GM19239 (cell line): ENCODE measurements at places on chromosomes 12 and 14.

- no peak for DNase-seq
These were observed 86.0 kb upstream of the HIF1A start for GRCh38 chr14:61609191-61609843.

- DNase-seq = no peak
These were observed 278.3 kb downstream of the SEC23A start for GRCh38 chr14:38824706-38825105.

DNA sequence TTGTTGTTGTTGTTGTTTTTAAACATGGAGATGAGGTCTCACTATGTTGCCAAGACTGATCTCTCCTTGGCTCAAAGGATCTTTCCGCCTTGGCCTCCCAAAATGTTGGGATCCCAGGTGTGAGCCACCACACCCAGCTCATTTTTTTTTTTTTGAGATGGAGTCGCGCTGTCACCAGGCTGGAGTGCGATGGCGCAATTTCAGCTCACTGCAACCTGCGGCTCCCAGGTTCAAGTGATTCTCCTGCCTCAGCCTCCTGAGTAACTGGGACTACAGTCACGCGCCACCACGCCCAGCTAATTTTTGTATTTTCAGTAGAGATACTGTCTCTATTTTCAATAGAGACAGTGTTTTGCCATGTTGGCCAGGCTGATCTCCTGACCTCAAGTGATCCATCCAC, 4.9 kb upstream of the CLIP1 start:
- no peak for DNase-seq

GRCh38 chr12:63420206-63420644, 248.1 kb downstream of the DPY19L2 start:
- DNase-seq = peak; percentile 24

DNA sequence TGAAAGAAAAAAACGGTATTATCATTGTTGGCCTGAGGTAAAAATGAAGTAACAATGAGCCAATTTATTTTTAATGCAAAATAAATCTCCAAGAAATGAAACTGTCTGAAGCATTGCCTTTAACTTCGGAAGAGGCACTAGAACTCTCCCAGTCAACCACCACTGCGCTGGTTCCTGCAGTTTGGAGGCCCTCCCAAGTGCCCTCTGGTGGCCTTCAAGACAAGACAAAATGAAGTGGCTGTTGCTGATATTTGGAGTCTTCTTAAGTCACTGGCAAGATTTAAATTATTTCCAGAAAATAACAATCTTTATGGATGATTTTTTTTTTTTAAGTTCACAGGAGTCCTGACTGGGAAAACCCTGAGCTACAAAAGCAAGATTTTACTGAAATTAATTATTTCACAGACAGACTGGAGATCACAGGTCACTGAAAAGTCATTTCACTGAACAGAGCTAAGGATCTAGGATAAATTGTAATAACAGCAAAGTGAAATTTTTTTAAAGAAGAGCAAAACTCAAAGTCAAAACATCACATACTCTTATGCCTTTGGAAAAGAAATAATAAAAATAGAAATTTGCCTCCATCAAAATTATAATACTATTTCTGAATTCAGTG, 58.2 kb downstream of the DICER1 start:
- DNase-seq = no peak

- no peak for DNase-seq
These were observed 50.5 kb downstream of the IRF2BPL start for GRCh38 chr14:76977793-76978720.

GRCh38 chr14:96559571-96559970, 57.4 kb downstream of the PAPOLA start:
- DNase-seq = no peak

- no peak for DNase-seq
These were observed 28.9 kb upstream of the TMEM179 start for GRCh38 chr14:104633276-104634137.

DNA sequence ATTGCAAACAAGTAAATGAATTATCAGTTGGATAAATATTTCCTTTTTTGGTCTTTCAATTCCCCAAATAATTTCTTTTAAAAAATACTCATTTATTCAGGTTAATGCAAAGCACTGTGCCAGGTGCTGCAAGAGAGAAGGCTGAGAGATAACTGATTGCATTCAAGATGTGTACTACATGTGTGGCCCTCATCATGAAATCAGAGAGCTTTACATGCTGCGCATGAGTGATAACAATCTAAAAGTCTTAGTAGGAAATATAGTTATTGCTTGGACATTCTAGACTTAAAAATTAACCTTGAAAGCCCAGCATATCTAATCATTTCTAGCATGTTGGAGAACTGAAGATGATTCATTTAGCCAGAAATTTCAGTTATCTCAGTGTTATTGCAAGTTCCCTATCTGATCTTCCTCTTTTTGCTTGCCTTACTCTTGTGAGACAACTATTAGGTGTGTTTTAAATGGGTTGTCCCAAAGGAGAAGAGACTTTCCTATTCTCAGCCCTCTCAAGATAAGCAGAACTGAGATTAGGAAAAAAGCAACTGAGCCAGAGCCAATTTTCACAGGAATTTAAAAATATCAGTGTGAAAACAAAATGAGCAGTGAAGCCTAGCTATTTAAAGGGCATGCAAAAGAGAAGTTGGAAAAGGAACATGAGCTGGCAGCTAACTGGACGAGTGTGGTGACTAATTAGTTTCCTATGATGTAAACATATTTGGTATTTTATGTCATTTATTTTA, 60.9 kb downstream of the PLEKHA5 start:
- DNase-seq = no peak

- no peak for DNase-seq
These were observed 15.9 kb upstream of the AMIGO2 start for GRCh38 chr12:47095446-47096236.

DNA sequence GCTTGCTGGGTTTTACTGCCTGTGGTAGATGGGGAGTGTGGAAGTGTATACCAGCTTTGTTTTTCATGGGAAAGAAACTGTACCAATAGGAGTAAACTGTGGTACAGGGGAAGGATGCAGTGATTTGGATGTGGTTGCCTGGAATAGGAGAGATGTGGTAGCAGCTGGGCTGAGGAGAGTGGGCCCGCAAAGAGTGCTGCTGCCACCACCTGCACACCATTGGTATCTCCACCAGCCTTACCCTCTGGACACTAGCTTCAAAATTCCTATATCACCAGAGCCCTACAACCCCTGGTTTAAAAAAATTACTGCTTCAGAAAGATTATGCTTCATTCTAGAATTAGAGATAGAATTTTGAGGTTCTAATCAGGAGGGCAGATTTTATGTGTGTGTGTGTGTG, 53.6 kb downstream of the AKAP6 start:
- no peak for DNase-seq

- DNase-seq = no peak
These were observed 15.7 kb downstream of the HNF1A start for GRCh38 chr12:120994059-120994458.

GRCh38 chr14:69247676-69248440, 12.1 kb upstream of the GALNT16 start:
- DNase-seq = no peak

- DNase-seq = no peak
These were observed 26.5 kb downstream of the MAX start for GRCh38 chr14:65075628-65076325.

DNA sequence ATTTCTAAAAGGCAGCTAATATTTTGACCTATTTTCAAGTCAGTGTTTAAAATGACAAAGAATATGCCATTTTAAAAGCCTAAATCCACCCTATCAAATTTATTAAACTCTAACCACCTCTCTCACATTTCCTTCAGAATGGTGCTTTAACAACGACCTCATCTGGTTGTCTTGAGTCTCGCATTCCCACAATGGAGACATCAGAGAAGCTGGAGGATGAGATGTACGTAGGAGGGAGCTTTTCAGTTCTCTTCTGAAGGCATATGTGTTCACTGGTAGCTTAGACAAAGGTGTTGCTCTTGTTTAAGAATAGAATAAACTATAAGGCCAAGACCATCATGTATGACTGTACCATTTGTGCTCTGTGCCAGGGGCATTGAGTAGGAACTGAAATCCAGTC, 82.9 kb downstream of the BCL2L14 start:
- DNase-seq = no peak

DNA sequence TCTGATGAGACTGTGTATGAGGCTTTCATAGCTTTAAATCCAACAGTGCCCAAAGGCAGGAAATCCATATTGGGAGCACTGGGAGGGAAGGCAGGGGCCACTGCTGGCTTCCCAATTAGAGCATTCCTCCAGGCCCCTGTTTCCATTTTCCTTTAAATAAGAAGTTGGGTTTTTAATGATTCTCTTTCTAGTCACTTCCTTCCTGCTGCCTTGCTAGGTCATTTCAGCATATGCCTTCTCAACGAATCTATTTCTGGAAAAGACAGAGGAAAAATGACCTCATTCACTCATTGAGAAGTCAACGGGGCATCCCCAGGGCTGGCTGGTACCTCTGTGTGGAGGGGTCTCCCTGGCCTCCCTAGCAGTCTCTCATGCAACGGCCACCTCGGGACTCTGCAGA, 43.5 kb downstream of the IGF1 start:
- no peak for DNase-seq

DNA sequence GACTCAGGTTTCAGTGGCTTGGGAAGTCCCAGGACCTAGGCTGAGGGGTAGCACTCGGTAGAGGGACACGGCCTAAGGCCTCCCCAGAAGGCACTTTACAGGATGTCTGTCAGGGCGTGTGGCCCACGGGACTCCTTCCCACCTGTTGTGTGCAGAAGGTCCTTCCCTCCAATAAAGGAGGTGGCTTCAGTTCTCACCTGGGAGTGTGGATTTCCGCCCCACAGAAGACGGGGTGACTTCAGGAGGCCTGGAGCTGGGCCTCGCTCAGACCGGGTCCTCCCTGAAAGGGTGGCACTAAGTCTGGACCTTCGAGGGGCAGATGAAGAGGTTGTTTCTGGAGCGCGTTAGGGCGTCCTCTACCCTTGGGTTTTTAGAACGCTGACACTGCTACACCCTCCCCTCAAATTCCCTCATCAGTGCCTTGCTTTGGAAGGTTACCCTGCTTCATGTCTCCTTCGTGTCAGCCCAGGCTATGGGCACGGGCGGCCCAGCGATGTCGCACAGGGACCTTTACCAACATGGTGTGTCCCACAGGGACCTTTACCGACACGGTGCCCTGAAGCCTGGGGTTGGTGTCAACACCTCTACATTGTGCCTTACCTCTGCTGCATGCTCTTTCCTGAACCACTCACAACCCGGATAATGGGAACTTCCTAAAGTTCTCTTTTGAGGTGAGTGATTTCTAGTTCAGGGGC, 7.1 kb downstream of the SLC6A12 start:
- DNase-seq = no peak

GRCh38 chr14:85542623-85543022, 12.7 kb downstream of the FLRT2 start:
- no peak for DNase-seq

DNA sequence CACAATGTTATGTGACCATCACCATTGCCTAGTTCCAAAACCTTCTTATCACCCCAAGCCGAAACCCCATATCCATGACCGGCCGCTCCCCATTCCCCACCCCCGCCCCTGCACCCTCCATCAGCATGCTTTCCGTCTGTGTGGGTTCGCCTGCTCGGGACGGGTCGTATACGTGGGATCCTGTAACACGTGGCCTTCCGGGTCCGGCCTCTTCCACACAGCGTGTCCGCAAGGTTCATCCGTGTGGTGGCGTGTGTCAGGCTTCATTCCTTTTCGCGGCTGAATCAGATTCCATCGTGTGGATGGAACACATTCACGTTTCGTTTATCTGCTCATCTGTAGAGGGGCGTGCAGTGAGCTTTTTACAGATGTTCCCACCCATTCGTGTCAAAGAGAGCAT, 41.4 kb downstream of the RIMBP2 start:
- no peak for DNase-seq

DNA sequence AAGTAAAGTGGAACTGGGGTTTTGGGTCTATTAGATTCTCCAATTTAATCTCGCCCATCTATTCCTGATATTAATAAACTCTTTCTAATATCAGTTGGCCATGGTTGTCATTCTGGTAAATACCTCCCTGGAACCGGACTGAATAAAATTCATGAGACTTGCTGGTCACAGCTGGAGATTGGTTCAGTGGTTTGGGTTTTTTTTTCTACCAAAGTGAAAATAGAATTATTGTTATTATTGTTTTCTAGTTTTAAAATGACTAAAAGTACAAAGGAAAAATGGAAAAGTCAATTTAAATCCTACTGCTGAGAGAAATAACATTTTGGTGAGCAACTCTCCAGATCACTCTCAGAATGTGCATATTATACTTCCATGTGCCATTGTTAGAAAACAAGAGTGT, 437.5 kb downstream of the ZFP36L1 start:
- DNase-seq = no peak

GRCh38 chr12:75685617-75686225, 174.3 kb upstream of the KRR1 start:
- no peak for DNase-seq

GRCh38 chr12:94435511-94435927, 24.1 kb downstream of the CEP83 start:
- no peak for DNase-seq

- DNase-seq = no peak
These were observed 180.0 kb downstream of the NPAS3 start for GRCh38 chr14:33118668-33119067.

DNA sequence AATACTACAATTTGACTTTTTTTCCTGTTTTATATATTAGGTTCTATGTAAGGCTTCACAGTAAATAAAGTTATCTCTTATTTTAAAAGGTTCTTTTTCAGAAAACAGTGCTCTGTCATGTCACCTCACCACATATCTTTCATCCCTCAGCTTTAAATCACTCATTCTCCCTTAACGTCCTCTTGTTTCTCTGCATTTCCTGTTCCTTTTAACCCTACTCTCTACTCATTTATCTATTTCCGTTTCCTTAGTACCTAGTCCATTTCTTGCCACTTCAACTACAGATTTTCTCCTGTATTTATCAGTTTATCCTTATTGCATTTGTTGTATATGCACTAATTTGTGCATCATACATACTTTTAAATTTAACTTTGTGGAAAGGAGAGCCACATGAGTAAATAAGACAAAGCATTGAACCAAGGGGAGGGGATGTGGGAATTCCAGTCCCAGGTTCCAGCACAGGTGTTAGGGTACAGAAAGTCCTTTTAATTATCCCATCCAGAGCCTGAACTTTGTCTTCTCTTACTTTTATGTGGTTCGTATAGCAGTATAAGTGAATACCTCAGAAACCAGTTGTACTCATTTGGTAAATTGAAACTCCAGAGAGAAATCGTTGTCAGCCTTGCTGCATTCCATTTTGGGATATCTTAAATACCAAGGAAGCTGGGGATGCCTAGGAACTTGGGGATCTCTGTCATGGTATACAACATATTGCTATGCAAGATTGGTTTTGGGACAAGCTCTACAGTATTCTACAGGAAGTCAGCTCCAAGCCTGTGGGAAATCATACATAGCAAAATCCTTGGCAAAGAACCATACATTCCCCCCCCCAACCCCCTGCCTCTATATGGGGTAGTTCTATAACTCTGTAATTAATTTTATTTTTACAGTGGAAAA, 120.5 kb downstream of the DIP2B start:
- no peak for DNase-seq

DNA sequence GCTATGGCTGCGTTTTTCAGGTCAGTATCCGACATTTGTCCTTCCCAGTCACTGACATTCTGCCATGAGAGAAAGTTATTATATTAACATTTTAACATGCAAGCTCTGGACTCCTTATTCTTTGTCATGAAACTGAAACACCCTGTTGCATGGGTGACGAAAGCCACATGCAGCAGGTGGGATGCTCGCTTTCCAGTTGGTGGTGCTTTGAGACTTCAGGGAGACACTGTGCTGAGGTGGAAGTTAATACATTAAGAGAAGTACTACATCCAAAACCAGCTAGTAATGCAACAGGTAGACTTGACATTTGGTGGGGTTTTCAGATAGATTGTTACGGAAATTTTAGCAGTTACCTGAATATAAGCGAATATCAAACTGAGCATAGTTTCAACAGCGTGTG, 32.8 kb upstream of the AMN start:
- no peak for DNase-seq
